Thoracic aorta endothelial cell (primary cell): ENCODE measurements at places on chromosomes 2 and 18. TPM values are rescaled to one million over a fixed set of nuclear protein-coding genes. Genes with fewer than 3 reads are reported as not detected.

PLCL1 gene
- 9.6 and 9.7 TPM in 2 replicates for total RNA-seq

SCYGR1 gene
- total RNA-seq = not detected in 2 replicates

ALPG gene
- total RNA-seq = not detected in 2 replicates

OR6B2 gene
- not detected in 2 replicates for total RNA-seq

TTN gene
- 1.9 and 3.2 TPM in 2 replicates for total RNA-seq

EHD3 gene
- total RNA-seq = 3.7 and 5.2 TPM in 2 replicates

DSG1 gene
- total RNA-seq = not detected in 2 replicates

EML6 gene
- 0.72 and 0.80 TPM in 2 replicates for total RNA-seq

RFTN2 gene
- total RNA-seq = 6.3 and 6.5 TPM in 2 replicates

KYNU gene
- 0.43 TPM in 1 of 2 replicates, not detected in the other for total RNA-seq

MC5R gene
- total RNA-seq = not detected in 2 replicates

IL36RN gene
- total RNA-seq = not detected in 2 replicates
